T-helper 17 cell (primary cell): ENCODE measurements at places on chromosomes 2 and 18.

- no peak for DNase-seq
Measured at GRCh38 chr18:24270358-24270936, 127.2 kb downstream of the OSBPL1A start.

DNA sequence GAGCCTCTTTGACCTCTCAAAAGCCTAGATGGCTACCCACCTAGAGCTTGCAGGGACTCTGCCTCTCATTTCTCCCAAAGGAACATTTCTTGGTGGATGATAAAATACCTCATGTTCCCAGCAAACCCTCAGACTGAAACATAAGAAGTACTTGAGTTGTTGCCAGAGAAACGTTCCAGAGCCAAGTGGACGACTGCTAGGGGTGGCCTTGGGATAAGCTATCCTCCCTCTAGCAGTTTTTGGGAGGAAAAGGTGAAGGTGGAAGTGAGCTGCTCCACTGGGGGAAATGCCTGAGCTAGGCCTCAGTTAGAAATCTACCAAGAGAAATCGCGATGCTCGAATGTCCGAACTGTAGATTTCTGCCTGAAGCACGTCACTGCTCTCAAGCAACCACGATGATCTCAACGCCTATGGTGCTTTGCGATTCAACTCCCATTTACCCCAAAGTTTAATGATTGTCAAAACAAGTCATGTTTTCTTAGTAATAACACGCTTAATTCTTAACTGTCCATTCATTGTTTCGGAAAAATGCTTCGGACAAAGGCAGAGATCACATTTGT, 91.5 kb downstream of the CCBE1 start:
- DNase-seq, result no peak

DNA sequence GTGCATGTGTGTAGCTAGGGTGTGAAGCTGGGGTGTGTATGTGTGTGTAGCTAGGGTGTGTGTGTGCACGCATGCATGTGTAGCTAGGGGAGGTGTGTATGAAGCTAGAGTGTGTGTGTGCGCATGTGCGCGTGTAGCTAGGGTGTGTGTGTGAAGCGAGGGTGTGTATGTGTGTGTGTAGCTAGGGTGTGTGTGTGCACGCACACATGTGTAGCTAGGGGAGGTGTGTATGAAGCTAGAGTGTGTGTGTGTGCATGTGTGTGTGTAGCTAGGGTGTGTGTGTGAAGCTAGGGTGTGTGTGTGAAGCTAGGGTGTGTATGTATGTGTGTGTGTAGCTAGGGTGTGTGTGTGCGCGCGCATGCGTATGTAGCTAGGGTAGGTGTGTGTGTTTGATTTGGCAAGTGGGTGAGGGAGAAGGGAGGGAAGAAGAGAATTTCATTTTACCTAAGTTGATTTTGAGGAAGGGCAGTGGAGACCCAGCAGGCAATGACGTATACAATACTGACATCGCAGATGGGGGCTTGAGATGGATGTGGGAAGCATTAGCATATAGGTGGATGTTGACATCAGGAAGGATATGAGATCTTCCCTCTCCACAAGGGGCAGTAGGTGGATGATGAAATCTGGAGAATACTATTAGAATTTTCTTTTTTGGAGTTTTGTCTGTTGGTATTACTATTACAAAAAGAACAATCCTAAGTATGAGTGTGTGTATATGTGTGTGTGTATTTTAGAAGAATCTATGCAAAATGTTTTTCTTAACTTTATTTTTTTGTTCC, 70.7 kb downstream of the PRELID3A start:
- DNase-seq, result no peak

DNA sequence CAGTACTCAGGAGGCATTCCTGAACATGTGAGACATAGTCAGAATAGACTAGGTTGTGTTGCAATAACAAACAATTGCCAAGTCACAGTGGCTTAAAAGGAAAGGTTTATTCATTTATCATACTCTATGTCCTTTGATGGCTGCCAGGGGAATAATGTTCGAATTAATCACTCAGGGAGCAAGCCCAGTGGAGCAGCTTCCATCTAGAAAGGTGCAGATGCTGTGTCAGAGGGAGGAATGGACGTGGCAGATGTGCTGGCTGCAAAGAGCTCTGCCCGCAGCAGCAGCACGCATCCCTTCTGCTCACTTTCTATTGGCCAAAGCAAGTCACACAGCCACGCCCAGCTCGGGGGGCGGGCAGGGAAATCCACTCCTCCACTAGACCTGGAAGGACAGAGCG, 105.9 kb upstream of the AQP4 start:
- no peak for DNase-seq

- no peak for DNase-seq
Measured at GRCh38 chr18:339200-339599, 71.4 kb upstream of the THOC1 start.

DNA sequence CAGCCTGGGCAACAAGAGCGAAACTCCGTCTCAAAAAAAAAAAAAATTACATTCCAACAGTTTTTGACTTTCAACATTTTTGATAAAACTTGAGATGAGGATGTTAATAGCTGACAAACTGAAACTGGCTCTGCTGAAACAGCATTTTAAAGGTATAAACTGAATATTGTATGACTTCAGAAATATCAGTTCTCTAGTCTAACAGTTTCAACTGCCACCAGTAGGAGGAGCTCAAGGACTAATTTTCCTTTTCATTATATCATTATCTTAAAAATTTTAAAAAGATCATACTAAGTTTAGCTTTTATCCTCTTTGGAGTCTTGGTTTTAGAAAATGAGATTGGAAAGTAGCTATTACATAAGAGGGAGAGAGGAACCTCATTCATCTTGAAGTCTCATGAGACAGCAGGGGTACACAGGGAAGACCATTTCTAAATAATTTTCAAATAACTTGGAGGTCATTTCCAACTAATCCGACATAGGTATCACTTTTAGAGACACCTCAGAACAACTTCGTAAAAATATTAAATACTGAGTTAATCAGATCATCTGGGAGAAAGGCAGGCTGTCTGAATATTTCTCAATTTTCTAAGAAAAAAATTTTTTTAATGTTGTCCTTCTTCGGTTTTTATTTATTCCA, 37.6 kb upstream of the MCM6 start:
- DNase-seq, result no peak

- DNase-seq, result no peak
Measured at GRCh38 chr2:180463608-180464007, 456.5 kb upstream of the CWC22 start.

GRCh38 chr2:205511641-205512040, 170.7 kb upstream of the NRP2 start:
- DNase-seq, result no peak

DNA sequence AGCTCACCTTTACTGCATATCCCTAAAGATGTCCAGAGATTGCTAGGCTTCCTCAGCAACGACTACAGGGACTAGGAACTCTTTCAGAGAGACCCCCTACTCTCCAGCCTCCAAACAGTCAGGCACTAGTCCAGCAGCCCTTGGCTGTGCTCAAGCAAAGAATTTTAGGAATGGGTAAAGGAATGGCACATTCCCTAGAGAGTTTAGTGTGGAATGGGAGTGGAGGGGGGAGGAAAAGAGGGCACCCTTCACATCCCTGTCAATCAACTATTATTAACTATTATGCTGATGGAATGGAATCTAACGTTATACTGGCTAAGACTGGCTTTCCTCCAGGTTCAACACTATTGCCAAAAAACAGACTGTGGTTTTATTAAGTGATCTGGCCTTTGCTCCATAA, 64.8 kb downstream of the IKZF2 start:
- DNase-seq, result no peak

- no peak for DNase-seq
Measured at GRCh38 chr2:75896779-75897366, 186.2 kb upstream of the GCFC2 start.

DNA sequence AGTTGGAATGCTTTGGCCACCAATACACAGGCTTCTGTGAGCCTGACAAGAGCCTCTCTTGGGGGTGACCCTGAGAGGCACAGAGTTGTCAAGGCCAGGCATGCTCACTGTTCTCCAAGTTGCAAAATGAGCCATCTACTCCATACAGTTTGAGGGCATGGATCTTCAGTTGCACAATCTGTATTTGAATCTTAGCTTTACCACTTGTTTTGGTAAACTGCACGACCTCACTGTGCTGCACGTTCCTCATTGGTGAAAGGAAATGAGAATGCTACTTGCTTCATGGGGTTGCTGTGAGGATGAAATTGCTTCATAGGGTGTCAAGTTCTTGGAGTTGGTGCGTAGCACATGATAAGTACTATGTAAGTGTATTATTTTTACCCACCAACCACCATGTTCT, 12.0 kb upstream of the HAAO start:
- DNase-seq, result no peak

DNA sequence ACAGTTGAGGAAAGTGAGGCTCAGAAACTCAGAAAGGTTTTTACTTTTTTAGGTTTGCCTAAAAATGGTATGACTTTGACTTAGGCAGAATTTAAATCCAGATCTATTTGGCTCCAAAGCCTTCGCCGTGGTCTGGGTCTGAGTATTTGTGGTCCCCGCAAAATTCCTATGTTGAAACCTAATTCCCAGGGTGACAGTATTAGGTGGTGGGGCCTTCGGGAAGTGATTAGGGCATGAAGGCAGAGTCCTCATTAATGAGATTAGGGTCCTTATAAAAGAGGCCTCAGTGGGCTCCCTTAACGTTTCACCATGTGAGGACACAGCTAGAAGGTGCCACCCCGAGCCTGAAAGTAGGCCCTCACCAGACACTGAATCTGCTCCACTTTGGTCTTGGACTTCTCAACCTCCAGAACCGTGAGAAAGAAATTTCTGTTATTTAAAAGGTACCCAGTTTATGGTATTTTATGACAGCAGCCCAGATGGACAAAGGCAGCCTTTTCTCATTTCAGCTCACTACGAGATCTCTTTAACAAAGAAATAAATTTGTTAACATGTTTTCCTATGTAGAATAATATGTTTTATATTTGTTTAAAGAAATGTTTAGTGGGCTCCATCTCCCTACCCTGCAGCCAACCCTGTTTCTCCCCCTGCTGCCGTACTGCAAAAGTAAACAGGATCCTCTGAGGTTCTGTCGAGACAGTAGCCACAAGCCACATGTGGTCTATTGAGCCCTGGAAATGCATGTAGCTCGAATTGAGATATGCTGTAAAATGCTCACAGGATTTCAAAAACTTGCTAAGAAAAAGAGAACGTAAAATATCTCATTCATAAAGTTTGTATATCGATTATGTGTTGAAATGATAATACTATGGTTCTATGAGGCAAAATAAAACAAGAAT, 80.6 kb downstream of the MOGAT1 start:
- DNase-seq, result no peak

- no peak for DNase-seq
Measured at GRCh38 chr2:235665661-235666212, 171.9 kb downstream of the AGAP1 start.

GRCh38 chr2:101152272-101153076, 1.3 kb upstream of the TBC1D8 start:
- no peak for DNase-seq

DNA sequence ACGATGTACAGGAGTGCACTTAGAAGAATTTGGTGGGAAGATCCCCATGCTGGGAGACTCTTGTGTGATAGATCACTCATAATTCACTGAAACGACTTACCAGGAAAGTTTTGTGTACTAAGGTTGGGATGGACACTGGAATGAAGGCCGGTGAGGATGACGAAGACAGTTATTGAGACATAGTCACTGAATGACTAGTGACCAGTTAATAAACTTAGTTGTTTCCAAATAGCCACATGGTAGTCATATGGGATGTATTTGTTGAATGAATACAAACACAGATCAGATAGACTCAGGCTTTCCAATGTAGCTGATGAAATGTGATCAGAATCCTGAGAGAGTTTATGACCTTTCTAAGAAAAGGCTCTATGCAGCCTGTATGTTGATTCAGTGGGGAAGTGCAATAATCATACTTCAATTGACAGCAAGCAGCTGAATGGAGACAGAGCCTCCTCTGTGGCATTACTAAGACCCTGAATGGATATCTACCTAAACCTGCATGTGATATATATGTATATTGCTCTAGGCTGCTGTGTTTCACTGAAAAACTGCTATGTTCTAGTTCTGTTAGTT, 20.4 kb downstream of the GDF7 start:
- no peak for DNase-seq

DNA sequence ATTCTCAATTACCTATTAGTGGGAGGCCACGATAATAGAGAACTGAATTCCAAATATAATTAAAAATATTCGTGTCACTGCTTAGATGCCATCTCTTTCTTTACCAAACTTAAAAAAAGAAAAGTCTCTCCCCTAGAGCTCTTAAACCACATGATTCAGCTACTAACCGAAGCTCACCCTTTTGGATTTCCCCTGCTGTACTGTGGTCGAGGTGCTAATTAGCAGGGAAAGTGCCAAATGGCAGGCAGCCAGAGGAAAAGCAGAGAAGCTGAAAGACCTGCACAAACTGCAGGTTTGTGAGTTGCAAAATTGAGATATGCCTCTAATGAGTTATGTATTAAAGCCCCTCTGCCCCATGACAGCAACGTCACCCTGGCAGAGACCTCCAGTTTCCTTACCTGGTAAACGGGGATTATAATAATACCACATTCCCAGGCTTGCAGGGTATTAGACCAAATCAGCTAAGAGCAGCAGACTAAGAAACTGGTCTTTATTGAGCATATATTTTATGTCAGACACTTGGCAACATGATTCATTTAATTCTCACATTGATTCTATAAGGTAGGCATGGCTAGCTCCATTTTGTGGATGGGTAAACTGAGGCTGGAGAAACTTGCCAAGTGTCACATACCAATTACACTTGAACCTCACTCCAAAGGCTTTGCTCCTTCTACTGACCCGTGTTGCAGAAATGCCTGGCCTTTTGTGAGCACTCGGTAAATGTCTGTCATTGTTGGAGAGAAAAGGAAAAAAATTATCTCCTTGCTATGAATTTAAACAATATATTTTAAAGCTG, 259.7 kb downstream of the LPIN1 start:
- DNase-seq, result peak; percentile 26
